Renal pelvis (tissue), 12 donors: ENCODE measurements at places on chromosomes 16 and 17.
A peak's percentile ranks its signal among the peaks of the same experiment; 100 is the strongest.

- DNase-seq, result peak; percentile 58
These were observed 722 bp upstream of the SLC38A10 start for GRCh38 chr17:81295676-81296381.

DNA sequence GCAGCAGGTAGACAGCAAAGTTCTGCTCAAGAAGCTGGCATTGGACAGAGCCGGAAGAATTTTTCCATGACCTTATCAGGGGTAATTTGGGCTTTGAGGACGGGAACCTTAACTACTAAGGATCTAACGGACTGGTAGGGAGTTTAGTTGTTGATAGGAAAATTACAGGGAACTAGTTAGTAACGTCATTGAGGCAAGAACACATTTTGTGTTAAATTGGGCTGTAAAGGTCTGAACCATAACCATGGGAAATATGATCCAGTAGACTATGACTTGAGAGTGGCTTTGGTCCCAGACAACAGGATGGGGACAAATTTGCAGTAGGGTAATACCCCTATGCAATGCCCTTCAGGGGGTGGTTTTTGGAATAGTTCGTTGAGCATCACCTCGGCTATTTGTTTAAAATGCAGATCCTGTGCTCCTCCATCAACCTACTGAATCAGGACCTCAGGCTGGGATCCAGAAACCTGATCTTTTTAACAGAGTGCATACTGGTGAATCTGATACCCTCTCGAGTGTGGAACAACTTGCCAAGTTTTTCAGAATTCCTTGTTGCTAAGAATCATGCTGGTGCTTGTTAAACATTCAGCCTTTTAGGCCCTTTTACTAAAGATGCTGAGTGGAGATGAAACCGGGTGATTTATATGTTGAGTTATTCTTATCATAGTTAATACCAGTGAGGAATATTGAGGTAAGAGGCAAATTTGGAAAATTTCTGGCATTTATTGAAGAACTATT lies 255.1 kb downstream of the MAP2K6 start:
- DNase-seq, result no peak

DNA sequence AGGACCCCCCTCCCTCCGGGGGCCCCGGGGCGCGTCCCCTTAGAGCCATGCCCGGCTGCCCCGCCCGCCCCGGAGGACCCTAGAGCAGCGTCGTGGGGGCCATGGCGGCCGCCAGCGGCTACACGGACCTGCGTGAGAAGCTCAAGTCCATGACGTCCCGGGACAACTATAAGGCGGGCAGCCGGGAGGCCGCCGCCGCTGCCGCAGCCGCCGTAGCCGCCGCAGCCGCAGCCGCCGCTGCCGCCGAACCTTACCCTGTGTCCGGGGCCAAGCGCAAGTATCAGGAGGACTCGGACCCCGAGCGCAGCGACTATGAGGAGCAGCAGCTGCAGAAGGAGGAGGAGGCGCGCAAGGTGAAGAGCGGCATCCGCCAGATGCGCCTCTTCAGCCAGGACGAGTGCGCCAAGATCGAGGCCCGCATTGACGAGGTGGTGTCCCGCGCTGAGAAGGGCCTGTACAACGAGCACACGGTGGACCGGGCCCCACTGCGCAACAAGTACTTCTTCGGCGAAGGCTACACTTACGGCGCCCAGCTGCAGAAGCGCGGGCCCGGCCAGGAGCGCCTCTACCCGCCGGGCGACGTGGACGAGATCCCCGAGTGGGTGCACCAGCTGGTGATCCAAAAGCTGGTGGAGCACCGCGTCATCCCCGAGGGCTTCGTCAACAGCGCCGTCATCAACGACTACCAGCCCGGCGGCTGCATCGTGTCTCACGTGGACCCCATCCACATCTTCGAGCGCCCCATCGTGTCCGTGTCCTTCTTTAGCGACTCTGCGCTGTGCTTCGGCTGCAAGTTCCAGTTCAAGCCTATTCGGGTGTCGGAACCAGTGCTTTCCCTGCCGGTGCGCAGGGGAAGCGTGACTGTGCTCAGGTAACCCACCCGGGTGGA lies 759 bp downstream of the ALKBH5 start:
- DNase-seq, result peak; percentile 36

- no peak for DNase-seq
These were observed 57.3 kb downstream of the TEX2 start for GRCh38 chr17:64205804-64206203.

DNA sequence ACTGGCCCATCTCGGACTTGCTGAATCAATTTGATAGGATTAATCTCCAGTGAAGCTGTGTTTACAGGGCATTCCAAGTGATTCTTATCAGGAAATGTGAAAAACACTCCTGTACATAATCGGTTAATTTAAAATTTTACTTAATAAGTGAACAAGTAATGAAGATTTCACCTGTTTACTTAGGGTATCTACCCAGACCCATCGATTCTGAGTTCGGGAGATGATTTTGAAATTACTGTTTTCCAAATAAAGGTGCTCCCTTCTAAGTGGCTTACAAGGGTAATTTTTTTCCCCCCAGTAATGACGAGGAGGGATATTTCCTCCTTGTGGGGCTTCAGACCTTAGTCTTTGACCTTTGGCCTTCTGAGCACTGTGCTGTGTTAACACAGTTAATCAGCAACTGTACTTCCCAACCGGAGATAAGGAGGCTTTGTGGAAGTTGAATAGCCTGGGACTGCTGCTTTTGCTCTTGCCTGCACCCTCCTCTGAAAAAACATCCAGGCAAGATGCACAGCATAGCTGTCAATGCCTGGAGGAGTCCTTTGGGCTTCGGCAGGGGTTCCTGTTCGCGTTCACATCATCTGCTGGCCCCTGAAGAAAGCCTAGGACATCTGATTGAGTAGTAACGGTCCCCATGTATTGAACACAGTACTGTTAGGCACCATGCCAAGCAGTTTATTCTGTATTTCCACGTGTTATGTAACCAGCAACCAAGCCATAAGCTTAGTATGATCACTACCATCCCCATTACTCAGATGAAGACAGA lies 1.8 kb downstream of the FAHD1 start:
- no peak for DNase-seq

GRCh38 chr17:20095336-20096080 lies 86.3 kb downstream of the SPECC1 start:
- peak; percentile 80 for DNase-seq
